Natural killer cell treated with Interleukin-12 subunit alpha and Interleukin-12 subunit beta and Interleukin-15 and Interleukin-18, amount 100 ng/mL, for 72 hours (primary cell): ENCODE measurements at places on chromosomes 3 and 15. TPM values are rescaled to one million over a fixed set of nuclear protein-coding genes. Genes with fewer than 3 reads are reported as not detected.

Gene TLR9
- total RNA-seq, result 0.39 TPM

Gene GOLGA6L7
- not detected for total RNA-seq

Gene P2RY12
- total RNA-seq, result not detected

Gene ALPK3
- total RNA-seq, result 0.43 TPM

Gene PEX5L
- 1.1 TPM for total RNA-seq

Gene KNG1
- total RNA-seq, result not detected

Gene IMPG2
- total RNA-seq, result 0.45 TPM

Gene HIGD2B
- total RNA-seq, result 0.39 TPM

Gene FES
- total RNA-seq, result 140 TPM

Gene XCR1
- total RNA-seq, result not detected

Gene DNAH12
- total RNA-seq, result 0.33 TPM

GRCh38 chr3:152574461-152575079 is 260.4 kb upstream of the P2RY1 start:
- DNase-seq, result no peak

- DNase-seq, result no peak
Observed at GRCh38 chr3:155149494-155149893, 69.4 kb downstream of the MME start.

GRCh38 chr3:194995334-194995733 is 275.6 kb downstream of the XXYLT1 start:
- no peak for DNase-seq

GRCh38 chr3:190173426-190173825 is 52.7 kb upstream of the P3H2 start:
- DNase-seq, result no peak

- DNase-seq, result no peak
Observed at GRCh38 chr15:39287322-39288195, 293.3 kb upstream of the THBS1 start.

DNA sequence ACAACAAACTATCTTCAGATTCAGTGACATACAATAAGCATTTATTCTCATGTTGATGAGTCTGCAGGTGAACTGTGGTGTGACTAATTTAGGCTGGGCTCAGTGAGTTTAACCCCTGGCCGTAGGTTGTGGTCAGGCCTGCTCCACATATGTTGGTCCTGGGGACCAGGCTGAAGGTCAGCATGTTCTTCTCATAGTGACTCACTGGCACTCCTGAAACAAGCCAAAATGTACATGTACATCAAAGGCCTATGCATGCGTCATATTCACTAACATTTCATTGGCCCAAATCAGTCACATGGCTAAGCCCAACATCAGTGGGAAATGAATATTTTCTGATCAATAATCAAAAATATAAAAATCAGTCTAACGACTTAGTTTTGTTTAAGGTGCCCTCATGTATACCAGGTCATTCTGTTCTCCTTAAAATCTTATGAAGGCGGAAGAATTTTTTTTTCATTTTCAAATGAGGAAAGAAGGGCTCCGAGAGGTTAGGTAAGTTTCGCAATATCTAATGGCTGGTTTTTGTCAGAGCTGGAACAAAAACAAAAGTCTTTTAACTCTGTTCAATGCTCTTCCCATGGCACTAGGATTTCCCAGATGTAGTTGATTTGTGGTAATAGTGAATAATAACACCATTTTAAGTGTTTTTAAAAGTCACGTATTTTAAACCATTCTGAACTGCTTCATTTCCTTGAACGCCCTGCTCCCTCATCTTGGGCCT is 148.5 kb downstream of the MFSD1 start:
- DNase-seq, result no peak

DNA sequence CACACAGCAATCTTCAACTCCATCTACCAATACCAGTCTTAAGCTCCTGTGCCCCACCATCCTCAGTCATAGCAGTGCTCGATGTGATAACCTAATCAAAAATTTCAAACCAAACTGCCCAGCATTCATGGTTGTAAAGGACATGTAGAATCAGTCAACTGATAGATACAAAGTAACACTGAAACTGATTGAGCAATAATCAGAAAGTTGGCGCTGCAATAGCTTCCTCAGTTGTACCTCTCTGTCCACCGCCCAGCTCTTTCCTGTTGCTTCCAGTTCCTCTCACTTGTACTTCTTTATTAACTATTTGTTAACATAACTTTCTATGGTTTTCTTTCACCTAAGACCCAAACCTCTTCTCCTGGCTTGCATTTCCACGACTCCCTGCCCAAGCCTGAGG is 745.7 kb downstream of the PDCD6IP start:
- no peak for DNase-seq

DNA sequence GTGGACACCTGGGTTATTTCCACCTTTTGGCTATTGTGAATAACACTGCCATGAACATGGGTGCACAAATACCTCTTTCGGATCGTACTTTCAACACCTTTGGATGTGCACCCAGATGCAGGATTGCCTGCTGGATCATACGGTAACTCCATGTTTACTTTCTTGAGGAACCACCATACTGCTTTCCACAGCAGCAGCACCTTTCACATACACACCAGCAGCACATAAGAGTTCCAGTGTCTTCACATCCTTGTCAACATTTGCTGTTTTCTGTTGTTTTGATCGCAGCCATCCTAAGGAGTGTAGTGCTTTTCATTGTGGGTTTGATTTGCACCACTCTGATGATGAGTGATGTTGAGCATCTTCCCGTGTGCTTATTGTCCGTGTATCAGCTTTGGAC is 51.3 kb downstream of the NUP210 start:
- DNase-seq, result no peak

DNA sequence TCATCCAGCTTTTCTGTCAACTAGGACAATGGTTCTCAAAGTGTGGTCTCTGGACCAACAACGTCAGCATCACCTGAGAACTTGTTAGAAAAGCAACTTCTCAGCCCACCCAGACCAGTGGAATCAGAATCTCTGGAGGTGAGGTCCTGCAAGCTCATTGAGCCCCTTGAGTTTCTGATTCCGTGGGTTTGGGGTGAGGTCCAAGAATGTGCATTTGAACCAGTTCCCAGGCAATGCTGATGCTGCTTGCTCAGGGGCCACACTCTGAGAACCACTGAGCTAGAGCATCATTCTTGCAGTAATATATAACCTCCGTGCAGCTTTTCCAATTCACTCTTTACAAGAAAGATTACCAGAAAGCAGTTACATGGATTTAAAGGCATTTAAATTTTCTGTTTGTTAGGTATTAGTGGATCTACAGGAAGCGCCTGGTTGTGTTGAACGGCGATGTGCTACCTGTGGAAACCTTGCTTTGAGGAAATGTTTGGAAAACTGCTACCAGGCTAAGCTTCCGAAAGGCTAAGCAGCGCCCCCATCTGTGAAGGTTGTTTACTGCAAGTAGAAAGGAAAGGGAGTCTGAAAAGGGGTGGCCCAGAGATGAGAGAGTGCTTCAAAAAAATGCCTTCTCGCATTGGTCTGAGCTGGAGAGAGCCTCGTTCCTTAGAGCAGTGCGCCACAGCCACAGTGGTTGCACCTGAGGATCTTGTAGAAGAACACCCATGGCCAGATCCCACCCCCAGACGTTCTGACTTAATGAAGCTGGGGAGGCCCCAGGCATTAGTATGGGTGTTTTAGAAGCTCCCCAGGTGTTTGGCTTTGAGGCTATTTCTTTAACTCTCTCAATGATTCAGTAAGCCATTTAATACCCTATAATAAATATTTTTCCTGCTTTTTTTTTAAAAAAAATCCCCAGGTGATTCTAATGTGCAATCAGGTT is 50.0 kb downstream of the RLBP1 start:
- DNase-seq, result no peak

DNA sequence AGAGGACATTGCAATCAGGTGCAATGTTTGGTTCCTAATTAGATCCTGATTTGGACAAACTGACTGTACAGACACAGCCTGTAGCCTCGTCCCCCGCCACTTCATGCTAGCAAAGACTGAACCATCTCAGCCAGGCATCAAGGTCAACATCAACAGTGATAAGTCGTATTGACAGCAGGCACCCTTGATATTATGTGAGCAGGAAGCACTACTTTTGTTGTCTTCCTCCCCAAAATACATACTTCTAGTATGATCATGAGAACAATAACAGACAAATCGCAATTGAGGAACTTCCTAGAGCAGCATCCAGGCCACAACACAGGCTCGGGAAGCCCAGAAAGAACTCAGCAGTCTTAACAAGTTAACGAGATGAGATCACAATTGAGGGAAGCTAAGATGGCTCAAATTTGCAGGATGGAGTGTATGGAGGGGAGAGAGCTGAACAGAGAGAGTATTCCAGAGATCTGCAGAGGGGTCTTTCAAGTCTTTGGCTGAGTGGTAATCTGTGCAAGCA is 20.4 kb downstream of the TGM5 start:
- DNase-seq, result no peak

GRCh38 chr3:139468399-139468798 is 7.9 kb downstream of the RBP2 start:
- DNase-seq, result no peak

DNA sequence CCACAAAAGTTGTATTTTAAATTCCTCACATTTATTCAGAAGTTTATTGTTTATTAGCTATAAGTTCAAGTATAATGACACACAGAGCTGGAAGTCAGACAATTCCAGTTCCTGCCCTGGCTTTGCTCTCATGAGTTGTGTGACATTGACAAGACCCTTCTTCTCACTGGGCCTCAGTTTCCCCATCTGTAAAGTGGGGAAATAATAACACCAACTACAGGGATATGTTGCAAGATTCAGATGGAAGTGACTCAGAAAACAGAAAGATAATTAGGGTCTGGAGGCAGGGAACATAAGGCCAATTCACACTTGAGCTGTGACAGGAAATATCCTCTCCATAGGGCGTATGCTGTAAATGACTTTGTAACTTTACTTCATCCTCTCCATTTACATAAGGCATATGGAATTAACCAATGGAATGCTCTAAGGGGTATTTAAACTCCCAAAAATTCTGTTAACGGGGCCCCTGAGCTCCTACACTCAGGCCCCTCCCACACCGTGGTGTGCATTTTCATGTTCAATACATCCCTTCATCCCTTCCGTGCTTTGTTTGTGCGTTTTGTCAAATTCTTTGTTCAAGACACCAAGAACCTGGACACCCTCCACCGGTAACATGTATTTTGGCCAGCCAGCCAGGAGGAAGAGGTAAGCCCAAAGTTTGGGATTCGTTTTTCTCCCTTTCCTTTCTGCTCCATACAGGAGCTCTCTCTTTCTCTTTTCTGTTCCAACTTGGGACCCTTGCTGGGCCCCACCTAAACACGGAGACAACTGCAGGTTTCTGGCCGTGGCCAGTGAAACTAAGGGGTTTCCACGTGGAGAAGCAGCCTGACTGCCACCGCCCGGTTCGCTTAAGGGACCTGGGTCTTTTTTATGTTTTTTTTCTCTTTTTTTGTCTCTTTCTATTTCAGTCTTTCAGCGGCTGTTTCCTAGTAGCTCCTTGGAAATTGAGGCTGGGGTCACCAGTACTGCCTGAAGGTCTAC is 16.9 kb downstream of the CYP11A1 start:
- no peak for DNase-seq

GRCh38 chr15:73142802-73143762 is 90.8 kb downstream of the NEO1 start:
- no peak for DNase-seq

DNA sequence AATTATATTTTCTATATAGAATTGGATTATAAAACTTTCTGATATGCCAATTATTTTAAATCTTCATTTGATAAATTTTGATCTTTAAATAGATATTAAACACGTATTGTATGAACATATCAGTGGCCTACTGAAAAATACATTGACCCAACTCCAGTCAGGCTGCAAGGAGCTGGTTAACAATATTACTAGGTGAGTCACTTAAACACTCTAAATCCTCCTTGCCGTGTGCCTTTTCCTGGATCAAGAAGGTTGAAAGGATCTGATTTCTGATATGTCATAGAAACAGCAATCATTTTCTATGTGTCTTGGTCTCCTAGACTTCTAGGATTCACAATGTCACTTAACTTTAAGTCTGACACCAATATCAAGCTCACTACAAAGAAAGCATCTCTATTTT is 123.2 kb downstream of the TP63 start:
- no peak for DNase-seq

- no peak for DNase-seq
Observed at GRCh38 chr3:166788936-166789335, 591.2 kb downstream of the ZBBX start.

- DNase-seq, result no peak
Observed at GRCh38 chr3:78163379-78163778, 1123.5 kb downstream of the ROBO2 start.

GRCh38 chr3:105752791-105753415 is 115.9 kb downstream of the CBLB start:
- DNase-seq, result no peak

DNA sequence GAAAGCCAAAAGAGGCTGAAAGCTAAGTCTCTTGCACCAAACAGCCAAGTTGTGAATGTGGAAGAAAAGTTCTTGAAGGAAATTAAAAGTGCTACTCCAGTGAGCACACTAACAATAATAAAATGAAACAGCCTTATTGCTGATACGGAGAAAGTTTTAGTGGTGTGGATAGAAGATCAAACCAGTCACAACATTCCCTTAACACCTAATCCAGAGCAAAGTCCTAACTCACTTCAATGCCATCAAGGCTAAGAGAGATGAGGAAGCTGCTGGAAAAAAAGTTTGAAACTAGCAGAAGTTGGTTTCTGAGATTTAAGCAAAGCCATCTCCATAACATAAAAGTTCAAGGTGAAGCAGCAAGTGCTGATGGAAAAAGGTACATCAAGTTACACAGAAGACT is 288.8 kb upstream of the RARB start:
- no peak for DNase-seq

DNA sequence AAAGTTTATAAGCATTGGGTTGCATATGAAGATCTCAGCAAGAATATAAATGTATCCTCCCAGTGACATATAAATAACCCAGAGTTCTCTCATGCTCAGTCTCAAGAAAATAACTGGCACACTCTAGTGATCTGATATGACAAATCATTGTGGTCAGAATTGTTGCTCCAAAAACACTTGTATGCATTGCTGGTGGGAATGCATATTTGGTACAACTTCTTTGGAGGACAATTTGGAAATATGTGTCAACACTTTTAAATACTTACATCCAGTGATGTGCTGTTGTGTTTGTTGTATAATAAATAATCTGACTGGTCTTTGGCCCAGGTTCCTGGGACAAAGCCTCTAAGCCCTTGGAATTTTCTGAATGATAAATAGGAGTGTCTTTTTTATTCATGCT is 66.7 kb upstream of the STT3B start:
- no peak for DNase-seq

DNA sequence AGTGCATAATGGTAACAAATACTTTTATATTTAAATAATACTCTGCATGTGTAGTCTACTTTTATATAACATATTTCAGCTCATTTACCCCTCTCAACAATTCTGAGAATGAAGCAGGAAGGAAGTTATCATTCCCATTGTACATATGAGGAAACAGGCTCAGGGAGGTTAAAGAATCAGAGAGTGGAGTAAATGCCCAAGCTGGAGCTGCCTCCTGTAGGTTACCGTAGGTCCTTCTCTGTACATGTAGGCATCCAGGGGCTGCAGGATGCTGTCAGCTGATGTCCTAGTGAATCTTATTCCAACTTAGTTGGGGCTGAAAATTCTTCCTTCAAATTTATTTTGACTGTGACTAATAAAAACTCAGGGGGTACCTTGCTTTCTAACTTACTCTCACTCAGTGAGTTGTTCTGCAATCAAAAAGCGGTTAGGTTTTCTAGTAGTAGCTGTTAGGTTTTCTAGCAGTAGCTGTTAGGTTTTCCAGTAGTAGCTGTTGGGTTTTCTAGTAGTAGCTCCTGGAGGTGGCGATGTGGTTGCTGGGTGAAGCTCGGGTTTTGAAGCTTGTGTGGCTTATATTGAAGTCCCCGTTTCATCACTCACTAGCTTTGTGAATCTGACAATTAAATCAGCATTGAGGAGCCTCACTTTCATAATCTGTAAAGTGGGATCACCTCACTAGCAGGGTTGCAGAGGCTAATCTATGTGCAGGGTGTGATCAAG is 357.0 kb downstream of the NR2F2 start:
- no peak for DNase-seq
